Thoracic aorta (tissue), 2 donors: ENCODE measurements at places on chromosomes 1 and 21. TPM values are rescaled to one million over a fixed set of nuclear protein-coding genes. Genes with fewer than 3 reads are reported as not detected.

DNA sequence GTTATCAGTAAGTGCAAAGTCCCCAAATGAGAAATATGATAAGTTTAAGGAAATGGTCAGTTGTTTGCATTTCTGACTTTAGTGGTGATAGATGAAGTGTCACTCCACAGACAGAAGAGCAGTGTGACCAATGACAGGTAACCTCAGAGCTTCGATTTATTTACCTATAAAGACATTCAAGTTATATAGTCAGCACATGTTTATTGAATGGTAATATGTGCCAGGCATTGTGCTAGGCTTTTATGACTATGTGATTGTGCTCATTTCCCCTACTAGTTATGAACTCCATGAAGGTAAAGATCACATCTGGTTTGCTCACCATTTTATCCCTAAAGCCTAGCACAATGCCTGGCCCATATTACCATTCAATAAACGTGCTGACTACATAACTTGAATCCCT lies 222.4 kb downstream of the HHIPL2 start:
- no peak for DNase-seq

GRCh38 chr1:30318864-30319718 lies 404.3 kb downstream of the MATN1 start:
- DNase-seq, result no peak

- no peak for DNase-seq
Measured at GRCh38 chr1:240385985-240386978, 225.7 kb downstream of the GREM2 start.

DNA sequence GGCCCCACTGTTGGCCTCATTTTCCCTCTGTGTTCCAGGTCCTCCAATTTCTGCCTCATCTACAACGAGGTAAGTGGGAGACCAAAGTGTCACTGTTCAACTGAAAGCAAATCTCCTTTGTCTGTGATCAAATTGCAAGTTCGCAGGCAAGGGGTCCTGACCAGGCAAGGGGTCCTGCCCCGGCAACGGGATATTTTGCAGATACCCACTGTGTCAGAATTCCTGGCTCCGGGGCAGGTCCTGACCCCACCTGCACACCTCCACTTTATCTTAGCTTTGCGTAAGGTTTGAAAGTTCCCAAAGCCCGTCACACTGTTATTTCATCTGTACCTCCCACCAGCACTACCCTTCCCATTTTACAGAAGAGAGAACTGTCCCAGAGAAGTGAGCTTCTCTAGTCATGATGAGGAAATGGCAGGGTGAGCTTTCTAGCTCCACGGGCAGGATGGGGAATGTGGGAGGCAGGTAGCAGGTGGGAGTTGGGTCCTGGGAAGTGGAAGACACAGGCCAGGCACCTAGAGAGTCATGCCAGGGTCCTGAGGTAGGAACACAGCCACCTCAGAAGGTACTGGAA lies 32.0 kb upstream of the CSF1 start:
- DNase-seq, result no peak

GRCh38 chr1:208223136-208223535 lies 21.0 kb downstream of the PLXNA2 start:
- no peak for DNase-seq

DNA sequence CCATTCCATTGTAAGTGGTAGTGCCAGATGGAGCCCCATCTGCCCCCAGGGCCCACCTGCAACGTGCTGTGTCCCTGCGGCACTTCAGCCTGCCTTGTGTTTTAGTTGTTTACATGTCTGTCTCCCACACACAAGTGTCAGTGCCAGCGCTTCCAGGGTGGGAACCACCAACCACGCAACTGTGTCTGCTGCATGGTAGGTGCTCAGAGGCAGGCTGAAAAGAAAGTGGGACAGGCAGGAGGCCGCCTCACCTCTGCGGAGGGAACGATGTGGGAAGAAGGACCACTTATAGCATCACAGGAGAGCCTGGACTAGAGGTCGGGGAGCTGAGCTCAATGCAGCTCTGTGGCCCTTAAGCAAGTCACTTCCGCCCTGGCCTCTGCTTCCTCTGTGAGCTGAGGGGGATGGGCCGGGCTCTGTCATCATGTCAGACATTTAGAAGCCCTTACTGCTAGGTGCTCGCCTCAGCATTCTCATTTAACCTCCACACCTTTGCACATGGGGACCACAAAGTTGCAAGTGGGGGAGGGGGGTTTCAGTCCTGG lies 17.9 kb downstream of the SLC9A1 start:
- DNase-seq, result no peak

DNA sequence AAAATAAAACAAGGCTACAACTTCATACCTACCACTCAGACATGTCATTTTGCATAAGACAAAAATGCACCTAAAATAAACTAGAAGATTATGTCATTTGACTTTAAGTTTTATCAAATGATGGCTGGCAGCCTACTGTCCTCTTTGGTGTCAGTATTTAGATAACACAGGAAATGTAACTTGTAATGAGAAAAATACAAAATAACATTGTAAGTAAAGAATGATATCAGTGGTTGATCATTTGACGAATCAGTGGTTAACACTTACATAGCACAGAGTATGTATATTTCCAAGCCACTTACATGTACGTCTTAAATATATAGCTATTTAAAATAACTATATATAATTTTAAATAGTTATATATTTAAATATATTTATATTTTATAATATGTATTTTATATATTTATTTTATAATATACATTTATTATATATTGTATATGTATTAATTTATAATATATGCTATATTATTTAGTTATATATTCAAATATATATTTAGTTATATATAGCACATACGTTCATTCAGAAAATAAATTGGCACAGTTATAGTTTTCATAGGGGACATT lies 44.1 kb downstream of the ZNF678 start:
- DNase-seq, result no peak

- DNase-seq, result no peak
Measured at GRCh38 chr21:45000637-45001133, 60.9 kb downstream of the SLX9 start.

GRCh38 chr1:27523337-27524020 lies 33.5 kb upstream of the WASF2 start:
- DNase-seq, result no peak

- no peak for DNase-seq
Measured at GRCh38 chr1:216119600-216119999, 303.6 kb downstream of the USH2A start.

GRCh38 chr1:67469431-67469830 lies 39.2 kb upstream of the SERBP1 start:
- no peak for DNase-seq

GRCh38 chr1:204207136-204207616 lies 6.6 kb downstream of the GOLT1A start:
- no peak for DNase-seq

DNA sequence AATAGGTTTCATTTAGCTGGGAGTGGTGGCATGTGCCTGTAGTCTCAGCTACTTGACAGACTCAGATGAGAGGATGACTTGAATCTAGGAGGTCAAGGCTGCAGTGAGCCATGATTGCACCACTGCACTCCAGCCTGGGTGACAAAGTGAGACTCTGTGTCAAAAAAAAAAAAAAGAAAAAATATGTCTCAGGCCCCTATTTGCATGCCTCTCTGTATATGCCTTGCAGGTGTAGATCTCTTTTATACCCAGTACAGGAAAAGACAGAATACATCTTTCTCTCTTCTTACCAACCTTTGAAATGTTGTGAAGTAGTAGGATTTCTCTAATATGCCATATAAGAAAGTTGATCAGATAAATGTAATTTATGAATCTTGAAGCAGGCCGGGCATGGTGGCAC lies 6.4 kb downstream of the CNR2 start:
- no peak for DNase-seq

GRCh38 chr1:170769691-170770090 lies 105.8 kb downstream of the PRRX1 start:
- no peak for DNase-seq

DNA sequence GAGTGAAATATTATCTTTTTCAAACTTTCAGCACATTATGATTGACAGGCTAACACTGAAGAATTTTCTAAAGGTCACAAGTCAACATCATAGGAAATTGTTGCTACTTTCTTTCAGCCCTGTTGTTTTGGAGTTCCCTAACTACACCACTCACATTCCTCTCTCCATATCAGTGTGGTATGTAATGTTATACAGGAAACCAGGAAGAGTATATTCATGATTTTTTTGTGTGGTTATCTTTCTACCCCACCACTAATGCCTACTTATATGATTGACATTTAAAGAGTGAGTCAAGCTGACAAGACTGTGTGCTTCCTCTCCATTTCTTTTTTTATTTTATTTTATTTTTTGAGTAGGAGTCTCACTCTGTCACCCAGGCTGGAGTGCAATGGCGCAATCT lies 47.8 kb upstream of the PRDM2 start:
- no peak for DNase-seq

DNA sequence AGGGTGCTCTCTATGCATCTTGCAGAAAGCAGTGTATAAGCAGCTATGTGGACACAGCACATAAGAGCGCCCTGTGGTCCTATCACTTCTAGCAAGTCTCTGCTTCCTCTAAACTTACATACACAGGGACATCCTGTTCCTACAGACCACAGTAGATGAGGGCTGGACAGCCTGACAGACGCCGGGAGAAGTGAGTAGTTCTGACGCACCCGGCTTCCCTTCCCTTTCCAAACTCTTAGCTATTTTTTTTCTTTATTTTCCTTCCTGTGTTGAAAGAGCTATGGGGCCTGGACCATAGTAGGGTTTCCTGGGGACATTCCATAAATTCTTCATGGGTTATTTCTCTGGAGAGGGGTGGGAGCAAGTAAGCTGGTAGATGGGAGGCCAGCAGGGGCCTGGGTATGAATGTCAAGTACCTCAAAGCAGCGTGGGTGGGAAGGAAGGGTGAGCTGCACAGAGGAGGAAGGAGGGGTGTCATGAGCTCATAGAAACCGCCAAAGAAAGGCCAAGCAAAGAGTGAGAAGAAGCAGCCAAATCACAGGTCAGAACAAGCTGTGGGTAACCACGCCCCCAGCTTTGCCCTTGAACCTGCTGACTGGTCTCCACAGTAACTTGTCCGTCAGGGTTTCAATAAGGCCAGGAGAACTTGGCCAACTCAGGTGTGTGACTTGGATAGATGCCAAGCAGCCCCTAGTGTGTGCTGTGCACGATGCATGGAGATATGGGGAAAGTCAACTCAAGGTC lies 36.6 kb downstream of the PLXNA2 start:
- DNase-seq, result peak; percentile 56

GRCh38 chr1:193763266-193763665 lies 576.9 kb upstream of the B3GALT2 start:
- DNase-seq, result no peak

DNA sequence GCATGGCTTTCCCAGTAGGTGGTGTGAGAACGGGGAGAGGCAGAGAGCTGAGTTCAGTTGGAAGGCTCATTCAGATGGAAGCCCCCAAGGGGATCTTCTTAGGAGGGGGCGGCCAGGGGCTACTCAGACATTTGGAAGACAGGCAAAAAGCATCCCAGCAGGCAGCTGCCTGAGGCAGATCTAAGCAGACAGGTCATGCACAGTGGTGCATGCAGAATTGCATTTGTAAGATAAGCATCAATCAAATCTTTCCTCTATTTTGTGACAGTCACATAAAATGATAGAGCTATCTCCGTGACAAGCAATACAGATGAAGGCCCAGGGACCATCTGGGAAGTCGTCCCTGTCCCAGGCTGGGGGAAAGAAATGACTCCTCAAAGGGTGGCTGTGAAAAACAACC lies 3.8 kb downstream of the RAB3B start:
- no peak for DNase-seq

DNA sequence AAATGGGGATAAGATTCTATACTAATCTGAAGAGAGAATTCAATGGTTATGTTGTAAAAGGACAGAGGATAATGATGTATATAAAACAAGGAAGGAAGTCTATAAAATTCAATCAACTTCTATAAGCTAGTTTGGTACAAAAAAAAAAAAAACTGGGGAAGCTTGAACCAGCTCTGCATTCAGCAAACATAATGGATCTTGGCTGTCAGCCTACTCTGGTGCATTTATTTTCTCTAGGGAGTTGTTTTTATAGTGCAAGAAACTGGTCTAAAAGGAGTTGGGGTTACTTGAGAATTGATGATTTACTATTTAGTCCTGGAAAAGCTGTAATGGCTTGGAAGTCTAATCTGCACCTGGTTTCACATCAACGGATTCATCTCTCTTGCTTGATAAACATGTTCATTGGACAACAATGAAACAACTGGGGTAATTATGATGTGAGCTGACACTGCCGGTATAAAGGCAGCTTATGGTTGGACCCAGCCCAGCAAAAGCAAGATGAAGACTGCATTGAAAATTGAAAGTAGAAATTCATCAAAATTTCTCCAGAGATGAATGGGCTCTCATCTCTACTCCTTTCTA lies 199.4 kb upstream of the NRIP1 start:
- DNase-seq, result no peak

DNA sequence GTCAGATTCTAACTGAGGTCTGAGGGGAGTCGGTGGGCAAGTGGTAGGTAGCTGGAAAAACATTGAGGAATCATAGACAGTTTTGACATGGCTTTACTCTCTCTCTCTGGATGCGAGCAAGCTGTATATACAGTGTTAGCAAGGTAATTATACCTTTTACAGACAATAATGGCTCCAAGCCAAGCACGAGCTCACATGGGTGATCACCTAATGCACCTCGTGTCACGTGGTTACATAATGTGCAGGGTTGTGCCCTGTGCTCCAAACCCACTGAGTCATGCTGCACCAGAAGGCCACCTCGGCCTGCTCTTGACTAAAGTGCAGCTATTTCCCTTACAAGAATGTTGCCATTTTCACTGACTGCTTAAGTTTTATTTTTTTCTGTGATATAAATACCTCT lies 7.6 kb upstream of the CLCA2 start:
- DNase-seq, result no peak

DNA sequence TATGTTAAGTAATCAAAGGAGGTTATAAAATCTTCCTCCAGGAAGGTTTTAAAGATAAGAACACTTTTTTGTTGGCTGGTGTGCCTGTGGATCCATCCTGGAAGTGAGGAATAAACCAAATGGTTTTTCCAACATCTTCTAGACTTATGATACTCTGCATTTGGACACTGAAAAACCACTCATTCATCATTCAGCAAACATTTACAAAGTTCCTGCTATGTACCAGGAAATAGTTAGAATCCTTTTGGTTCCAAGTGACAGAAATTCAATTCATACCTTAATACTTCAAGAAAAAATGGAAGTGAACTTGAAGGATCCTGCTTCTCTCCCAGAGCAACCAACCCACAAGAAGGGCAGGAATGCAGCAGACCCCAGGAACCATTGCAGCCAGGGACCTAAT lies 39.6 kb upstream of the PIGC start:
- DNase-seq, result no peak

GRCh38 chr1:70790232-70790923 lies 257.2 kb downstream of the PTGER3 start:
- no peak for DNase-seq

DNA sequence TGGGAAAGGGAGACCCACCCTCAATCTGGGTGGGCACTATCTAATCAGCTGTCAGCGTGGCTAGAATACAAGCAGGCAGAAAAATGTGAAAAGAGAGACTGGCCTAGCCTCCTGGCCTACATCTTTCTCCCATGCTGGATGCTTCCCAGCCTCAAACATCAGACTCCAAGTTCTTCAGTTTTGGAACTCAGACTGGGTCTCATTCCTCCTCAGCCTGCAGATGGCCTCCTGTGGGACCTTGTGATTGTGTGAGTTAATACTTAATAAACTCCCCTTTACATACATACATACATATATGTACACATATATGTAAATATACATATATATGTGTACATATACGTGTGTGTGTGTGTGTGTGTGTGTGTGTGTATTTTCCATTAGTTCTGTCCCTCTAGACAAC lies 207.1 kb downstream of the BRINP2 start:
- DNase-seq, result no peak

Gene MCOLN2
- total RNA-seq, result 1.2 TPM

Gene KRTAP19-6
- not detected for total RNA-seq

Gene OR2T29
- total RNA-seq, result not detected

Gene FOXD3
- total RNA-seq, result 0.14 TPM

Gene MARK1
- total RNA-seq, result 11.9 TPM

Gene TESK2
- 3.5 TPM for total RNA-seq

Gene GPR89B
- total RNA-seq, result 19.4 TPM
